HuH-7.5 (cell line): ENCODE measurements at places on chromosomes 7 and 10.

GRCh38 chr10:28595613-28596012, 62.7 kb downstream of the WAC start:
- DNase-seq, result no peak

- DNase-seq, result peak; percentile 95
These were observed 12.5 kb downstream of the SFRP5 start for GRCh38 chr10:97759158-97759887.

DNA sequence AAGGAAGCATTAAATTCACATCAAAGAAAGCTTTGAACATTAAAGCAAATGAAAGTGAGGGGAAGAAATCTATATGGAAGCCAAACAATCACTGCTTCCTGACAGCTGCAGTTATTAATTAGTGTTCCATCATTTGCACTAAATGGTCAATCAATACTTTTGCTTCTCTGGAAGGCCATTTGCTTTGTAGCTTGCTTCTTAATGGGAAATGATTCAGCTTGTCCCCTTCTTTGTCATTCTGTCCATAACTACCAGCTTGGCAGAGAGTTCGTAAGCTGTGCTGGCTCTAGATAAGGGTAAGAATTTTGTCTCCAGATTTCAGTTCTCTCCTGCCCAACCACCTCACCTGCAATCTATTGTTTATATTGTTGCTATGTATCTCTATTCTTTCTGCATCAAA, 596.6 kb downstream of the CNTNAP2 start:
- no peak for DNase-seq

- DNase-seq, result no peak
These were observed at the start of gene RET for GRCh38 chr10:43076876-43077420. RET (plus strand) TSS chr10:43077069; CDS start chr10:43077259, 190 bp downstream.

DNA sequence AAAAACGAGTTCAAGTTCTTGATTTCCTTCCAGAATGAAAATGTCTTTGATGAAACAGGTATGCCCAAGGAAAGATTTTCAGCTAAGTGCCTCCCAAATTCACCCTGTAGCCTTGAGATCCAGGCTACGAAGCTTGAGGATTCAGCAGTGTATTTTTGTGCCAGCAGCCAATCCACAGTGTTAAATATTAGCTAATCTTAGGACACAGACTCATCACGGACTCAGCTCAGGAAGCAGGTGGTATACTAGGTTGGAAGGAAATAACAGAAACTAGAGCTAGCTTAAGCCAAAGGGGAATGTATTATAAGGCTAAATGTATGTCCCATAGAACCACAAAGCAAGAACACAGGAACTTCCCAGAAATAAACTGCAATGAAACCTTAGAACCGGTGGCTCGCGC, 151.0 kb upstream of the PRSS1 start:
- DNase-seq, result no peak

DNA sequence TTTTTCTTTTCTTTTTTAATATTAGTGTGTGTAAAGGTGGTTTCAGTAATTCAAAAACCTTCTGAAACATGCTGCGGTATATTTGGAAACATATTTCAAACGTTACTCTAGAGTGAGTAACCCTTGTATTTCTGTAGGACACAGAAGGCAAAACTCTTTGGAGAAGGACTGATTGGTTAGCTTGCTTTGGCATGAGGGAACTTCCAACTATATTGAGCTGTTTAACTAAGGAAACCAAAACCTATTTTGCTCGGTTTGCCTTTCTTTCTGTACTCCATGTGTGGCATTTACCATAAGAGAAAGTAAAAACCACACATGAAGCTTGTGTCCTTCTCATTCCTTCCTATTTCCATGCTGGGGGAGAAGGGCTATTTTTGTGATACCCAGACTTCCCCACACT, 149.8 kb downstream of the DYNC1I1 start:
- no peak for DNase-seq

DNA sequence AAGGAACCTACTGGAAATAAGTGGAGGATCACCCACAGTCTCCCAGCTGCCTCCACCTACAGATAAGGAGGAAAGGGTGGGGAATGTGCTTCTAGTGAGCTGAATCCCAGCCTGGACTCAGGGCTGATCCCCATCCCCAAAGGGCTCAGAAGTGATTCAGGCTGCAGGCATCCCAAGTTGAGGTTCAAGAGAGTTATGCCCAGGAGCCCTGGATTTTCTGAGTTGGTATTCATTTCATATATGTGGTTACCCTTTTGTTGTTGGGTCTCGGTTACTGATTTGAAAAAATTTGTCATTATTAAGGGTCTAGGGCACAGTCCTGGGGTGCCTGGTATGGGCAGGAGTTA, 30.0 kb upstream of the SRGN start:
- no peak for DNase-seq
